ENCODE measurements at places on chromosomes 6 and 20. TPM values are rescaled to one million over a fixed set of nuclear protein-coding genes. Genes with fewer than 3 reads are reported as not detected.

DNA sequence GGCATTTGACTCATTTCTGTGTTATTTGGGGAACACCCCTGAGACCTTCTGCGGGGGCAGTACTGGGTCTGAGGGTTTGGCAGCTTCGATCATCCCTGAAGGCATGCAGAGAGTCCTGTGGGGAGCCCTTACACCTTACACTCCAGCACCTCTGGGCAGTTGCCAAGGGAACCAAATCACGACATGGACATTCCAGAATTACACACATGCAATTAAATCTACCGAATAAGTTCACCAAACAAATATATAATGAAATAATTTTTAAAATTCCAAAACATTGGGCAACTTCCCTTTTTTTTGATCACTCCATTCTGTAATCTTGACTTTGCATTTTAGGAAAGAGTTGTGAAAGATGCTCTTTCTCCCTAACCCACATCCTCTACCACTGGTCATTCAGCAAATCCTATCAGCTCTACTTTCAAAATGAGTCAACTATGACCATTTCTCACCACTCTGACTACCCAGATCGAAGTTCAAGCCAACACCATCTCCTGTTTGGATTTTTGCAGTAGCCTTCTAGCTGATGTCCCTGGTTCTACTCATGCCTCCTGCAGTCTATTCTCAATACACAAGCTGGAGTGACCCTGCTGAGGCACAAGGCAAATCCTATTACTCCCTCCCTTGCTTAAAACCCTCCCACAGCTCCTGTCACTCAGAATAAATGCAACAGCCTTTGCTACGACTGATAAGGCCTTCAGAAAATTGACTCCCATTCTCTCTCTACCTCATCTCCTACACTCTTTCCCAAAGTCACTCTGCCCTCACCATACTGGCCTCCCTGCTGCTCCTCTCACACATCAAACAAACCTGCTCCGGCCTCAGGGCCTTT is 533.3 kb downstream of the HACE1 start:
- DNase-seq = peak; percentile 81

DNA sequence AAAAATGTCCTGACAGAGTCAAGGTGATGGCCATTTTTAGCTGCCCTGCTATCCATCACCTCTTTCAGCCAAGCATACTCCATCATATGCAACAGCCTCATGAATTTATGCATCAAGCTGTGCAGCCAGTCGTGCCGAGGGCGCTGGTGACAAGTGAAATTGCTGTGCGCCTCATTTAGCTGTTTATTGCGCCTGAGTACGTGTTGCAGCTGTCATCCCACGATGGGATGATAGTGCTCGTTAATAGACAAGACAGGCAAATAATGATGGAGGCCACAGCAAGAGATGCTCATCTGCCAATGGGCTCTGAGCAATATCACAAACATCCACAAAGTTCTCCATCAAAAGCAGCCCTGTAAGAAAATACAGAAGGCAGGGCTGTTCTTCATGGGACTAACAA is 562.3 kb upstream of the POU3F2 start:
- DNase-seq = no peak

Gene CCDC170
- total RNA-seq = 0.11 TPM

DNA sequence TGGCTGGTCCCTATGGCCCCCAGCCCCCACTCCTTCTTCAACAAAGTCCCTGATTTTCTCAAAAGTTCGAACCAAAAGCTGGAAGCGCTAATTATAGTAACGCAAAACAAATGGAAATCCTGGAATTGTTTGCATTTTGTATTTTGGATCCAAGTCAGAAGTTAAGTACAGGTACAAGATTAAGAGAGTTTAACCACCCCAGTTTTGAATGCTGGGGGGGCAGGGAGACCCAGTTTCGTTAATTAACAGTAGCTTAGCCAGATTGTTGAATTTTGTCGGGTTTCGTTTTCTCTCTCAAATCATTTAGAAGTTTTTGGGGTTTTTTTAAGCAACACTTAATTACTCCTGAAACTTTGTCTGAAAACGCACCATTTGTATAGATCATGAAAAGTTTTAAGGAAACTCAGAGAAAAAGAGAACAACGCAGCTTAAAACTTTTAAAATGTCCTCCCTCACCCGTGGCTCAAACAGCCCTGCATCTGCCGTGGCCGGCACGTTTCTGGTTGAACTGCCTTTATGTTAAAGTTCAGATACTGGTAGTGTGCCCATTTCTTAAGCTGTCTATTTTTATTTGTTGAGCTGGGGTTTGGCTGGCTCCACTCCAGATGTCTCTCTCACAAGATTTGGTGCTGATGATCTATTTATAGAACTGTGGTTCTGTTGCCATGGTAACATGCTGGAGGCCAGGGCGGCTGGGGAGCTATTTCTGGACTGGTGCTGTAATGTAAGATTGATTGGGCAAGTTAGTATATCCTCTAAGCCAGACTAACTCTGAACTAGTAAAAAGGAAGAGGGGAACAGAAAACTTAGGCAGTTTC is 55.0 kb downstream of the GNAS start:
- peak; percentile 100 for DNase-seq

GRCh38 chr6:36679043-36679833 is 724 bp downstream of the CDKN1A start:
- DNase-seq = peak; percentile 81

DNA sequence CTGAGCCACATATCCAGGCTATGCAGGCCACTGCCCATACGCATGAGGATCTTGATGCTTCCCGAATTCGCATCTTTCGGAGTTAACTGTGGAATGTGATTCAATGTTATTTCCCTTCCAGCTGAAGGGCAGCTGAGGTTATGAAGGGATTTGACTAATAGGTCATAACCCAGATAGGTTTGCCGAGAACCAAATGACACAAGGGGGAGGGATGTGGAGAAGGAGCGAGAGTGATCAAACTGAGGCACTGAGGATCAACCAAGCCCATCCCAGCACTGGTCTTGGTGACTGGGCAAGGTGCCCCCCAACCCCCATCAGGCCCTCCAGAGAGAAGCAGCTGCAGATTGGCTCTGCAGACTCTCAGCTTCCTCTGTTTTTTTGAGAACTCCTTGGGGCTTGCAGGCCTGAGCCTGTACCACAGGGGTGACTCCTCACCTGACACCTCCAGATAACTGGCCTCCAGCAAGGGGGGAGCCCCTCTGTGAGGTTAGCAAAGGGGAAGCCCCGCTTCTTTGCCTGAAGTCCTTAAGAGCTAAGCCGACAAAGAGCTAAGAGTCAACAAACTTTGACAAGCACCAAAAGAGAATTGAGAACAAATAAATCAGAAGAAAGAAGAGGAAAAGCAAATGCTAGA is 185.9 kb downstream of the PDE7B start:
- no peak for DNase-seq

Gene STX11
- 1.1 TPM for total RNA-seq

GRCh38 chr6:141248021-141248799 is 884.5 kb upstream of the GJE1 start:
- DNase-seq = no peak

GRCh38 chr6:147434076-147434475 is 74.4 kb upstream of the SAMD5 start:
- DNase-seq = no peak

- peak; percentile 25 for DNase-seq
Observed at GRCh38 chr6:162941128-162941527, 213.4 kb downstream of the PACRG start.

DNA sequence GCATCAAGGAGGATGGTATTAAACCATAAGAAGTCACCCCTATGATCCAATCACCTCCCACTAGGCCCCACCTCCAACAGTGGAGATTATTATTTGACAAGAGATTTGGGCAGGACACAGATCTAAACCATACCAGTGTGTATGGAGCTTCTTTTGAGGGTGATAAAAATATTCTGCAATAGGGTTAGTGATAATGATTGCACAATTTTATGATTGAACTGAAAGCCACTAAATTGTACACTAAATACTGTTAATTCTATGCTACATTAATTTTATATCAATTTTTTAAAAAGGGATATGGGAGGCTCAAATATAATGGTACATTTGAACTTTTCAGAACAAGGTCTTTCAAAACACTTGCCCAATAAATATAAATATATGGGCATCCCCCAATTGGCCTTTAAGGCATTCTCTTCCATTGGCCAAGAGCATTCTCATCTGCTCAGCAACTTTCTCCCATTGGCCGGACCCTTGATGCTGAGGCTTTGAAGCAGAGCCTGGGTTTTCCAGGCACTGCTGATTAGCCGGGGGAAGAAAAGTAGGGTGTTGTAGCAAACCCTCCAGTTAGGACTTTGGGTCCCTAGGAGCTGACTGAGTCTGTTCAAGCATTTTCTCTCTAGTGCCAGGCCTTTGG is 209.9 kb downstream of the LRFN2 start:
- DNase-seq = no peak

Gene MAFB
- 1.8 TPM for total RNA-seq

GRCh38 chr6:12327391-12327790 is 37.2 kb downstream of the EDN1 start:
- peak; percentile 62 for DNase-seq

GRCh38 chr6:128740951-128741350 is 142.0 kb upstream of the LAMA2 start:
- no peak for DNase-seq

Measured in GM23248 (cell line).